ENCODE measurements at places on chromosomes 4 and X.

- no peak for DNase-seq
These were observed 46.9 kb downstream of the XIAP start for GRCh38 chrX:123906557-123907316.

GRCh38 chrX:110226931-110227330 is 91.0 kb downstream of the AMMECR1 start:
- DNase-seq: no peak

- no peak for DNase-seq
These were observed 507.7 kb downstream of the PDHA2 start for GRCh38 chr4:96347582-96347981.

GRCh38 chrX:154370300-154371016 is 4.0 kb downstream of the FLNA start:
- DNase-seq: no peak

DNA sequence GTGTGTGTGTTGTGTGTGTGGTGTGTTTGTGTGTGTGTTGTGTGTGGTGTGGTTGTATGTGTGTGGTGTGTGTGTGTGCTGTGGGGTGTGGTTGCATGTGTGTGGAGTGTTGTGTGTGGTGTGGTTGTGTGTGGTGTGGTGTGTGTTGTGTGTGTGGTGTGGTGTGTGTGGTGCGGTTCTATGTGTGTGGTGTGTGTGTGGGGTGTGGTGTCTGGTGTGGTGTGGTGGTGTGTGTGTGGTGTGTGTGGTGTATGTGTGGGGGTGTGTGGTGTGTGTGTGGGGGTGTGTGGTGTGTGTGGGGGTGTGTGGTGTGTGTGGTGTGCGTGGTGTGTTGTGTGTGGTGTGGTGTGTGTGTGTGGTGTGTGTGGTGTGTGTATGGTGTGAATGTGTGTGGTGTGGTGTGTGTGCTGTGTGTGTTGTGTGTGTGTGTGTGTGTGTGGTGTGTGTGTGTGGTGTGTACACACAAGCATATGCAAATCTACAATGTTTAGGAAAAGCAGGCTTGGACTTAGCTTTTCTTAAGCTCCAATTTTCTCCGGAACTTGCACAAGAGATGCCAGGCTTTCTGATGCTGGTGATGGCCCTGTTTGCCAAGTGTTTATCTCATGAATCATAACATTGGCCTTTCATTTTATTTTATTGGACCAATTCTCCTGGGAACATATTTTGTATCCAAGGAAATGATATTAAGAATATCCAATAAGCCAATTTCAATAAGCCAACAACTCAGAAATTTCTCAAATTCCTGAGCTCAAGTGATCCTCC is 148.7 kb downstream of the SPATA18 start:
- DNase-seq: no peak

GRCh38 chr4:108592674-108592986 is 27.7 kb upstream of the RPL34 start:
- DNase-seq: no peak

GRCh38 chr4:183763990-183764754 is 105.1 kb downstream of the TRAPPC11 start:
- no peak for DNase-seq

Data from brain pericyte (primary cell).